H1 (cell line): ENCODE measurements at places on chromosomes 4 and X.

DNA sequence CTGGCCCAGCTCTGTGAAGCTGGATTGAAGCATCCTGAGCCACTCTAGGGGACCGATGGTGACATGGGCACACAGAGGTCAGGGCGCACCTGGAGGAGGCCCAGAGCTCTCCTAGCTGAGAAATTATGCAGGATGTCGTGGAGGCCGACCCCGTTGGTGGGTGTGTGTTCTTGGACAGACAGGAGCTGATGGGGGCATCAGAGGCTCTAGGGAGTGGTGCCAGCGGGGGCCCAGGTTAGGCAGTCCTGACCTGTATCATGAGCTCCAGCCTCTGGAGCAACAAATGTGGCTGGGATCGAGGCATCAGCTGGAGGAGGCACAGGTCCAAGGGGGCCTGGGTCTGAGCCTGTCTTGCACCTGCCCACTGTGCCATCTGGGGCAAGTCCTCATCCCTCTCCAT is 124.6 kb upstream of the PSAPL1 start:
- H3K27me3 ChIP-seq, result no peaks in the 10 kb centered on the region; the same call in 1 of the 2 replicates
- no peak overlapping the region for H3K27ac ChIP-seq
- H3K36me3 ChIP-seq, result no peaks in the 10 kb centered on the region
- H3K4me1 ChIP-seq, result no peaks in the 10 kb centered on the region
- no peak overlapping the region for H3K4me3 ChIP-seq

- no peak overlapping the region for H3K4me3 ChIP-seq
- no peak for DNase-seq
Observed at GRCh38 chr4:100879471-100879870, 361.6 kb upstream of the EMCN start.

DNA sequence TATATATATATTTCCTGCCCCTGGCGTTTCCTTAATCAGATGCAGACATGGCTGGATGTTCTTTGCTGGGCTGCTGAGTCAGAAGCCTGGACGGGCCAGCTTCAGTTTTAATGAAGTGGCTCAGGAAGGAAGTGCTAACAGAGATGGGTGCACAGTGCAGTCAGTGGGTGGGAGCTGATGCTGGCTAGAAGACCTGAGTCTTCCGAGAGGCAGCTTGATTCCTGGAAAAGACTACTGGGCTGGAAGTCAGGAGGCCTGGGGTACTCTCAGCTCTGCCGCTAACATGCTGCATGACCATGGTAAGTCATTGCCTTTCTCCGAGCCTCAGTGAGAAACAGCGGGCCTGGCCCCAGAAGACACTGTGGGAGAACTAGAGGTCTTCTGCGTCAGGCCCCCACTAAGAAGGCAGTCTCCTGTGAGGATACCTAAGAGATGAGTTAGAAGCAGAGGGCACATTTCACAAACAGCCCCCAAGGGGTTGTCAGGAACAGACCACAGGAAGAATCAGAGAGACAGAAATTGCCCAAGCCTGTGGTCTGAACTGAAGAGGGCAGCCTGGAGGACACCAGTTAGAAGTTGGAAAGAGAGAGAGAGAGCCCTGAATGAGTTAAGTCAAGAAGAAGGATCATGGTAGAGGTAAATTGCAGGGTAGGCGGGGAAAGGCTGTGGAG is 8.3 kb upstream of the CD40LG start:
- H3K27ac ChIP-seq, result no peak overlapping the region
- H3K4me3 ChIP-seq, result no peak overlapping the region
- no peak for DNase-seq
- no peaks in the 10 kb centered on the region for H3K27me3 ChIP-seq
- peaks cover 8% of the 10 kb centered on the region for H3K4me1 ChIP-seq

- H3K27ac ChIP-seq, result no peak overlapping the region
- no peak for DNase-seq
- H3K27me3 ChIP-seq, result no peaks in the 10 kb centered on the region
- H3K4me1 ChIP-seq, result no peaks in the 10 kb centered on the region
- no peak overlapping the region for H3K4me3 ChIP-seq
Observed at GRCh38 chrX:108537005-108537404, 97.4 kb downstream of the COL4A5 start.

DNA sequence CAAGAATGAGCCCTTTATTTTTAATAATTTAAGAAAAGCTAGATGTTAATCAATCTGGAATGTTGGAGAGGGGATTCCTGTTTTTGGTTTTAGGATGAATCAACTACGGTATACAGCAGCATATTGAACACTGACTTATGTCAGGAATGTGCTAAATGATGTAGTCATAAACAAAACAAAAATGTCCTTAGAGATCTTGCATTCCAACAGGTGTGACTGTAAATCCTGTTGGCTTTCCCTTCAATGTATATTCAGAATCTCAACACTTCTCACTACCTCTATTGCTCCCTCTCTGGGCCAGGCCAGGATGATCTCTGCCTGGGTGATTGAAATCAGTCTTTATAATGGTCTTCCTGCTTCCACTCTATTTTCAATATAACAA is 37.8 kb upstream of the BDH2 start:
- no peak for DNase-seq
- no peak overlapping the region for H3K27ac ChIP-seq
- peaks cover 27% of the 10 kb centered on the region for H3K36me3 ChIP-seq
- H3K27me3 ChIP-seq, result no peaks in the 10 kb centered on the region

- H3K36me3 ChIP-seq, result no peaks in the 10 kb centered on the region
- H3K4me3 ChIP-seq, result no peak overlapping the region
- H3K27me3 ChIP-seq, result no peaks in the 10 kb centered on the region
- DNase-seq, result no peak
Observed at GRCh38 chr4:160423879-160424451, 1321.1 kb downstream of the RAPGEF2 start.

DNA sequence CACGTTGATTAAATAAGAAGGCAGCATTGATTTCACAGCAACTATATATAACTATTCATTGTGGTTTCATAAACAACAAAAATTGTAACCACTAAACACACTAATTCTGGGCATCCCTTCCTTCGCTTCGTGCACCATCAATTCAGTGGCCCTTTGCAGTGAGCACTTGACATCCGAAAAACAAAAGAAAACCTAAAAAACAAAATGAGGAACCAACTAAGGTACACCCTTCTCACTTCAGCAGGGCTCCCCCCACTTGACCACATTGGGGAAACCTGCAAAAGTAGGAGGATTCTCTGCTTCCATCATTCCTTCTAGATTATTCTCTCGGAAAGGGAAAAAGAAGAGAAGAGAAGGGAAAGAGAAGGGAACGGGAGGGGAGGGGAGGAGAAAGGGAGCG is 28.3 kb downstream of the NBDY start:
- H3K27ac ChIP-seq, result no peak overlapping the region
- no peaks in the 10 kb centered on the region for H3K27me3 ChIP-seq
- no peak for DNase-seq
- H3K36me3 ChIP-seq, result no peaks in the 10 kb centered on the region
- no peak overlapping the region for H3K4me3 ChIP-seq
